PC-3 (cell line): ENCODE measurements at places on chromosomes 1 and 21.

GRCh38 chr1:65063025-65063424 is 85.0 kb upstream of the AK4 start:
- H3K36me3 ChIP-seq, result no peaks in the 10 kb centered on the region
- no peak overlapping the region for H3K4me3 ChIP-seq
- no peak overlapping the region for H3K27ac ChIP-seq
- H3K4me1 ChIP-seq, result peaks cover 4% of the 10 kb centered on the region; the same call in 1 of the 2 replicates
- peak; percentile 41 for DNase-seq

- H3K36me3 ChIP-seq, result no peaks in the 10 kb centered on the region
- H3K27me3 ChIP-seq, result no peaks in the 10 kb centered on the region
- H3K4me1 ChIP-seq, result no peaks in the 10 kb centered on the region
- H3K4me3 ChIP-seq, result no peak overlapping the region
These were observed 49.6 kb downstream of the TBX19 start for GRCh38 chr1:168330285-168330684.

GRCh38 chr1:163170331-163170730 is 32.4 kb downstream of the RGS5 start:
- DNase-seq, result no peak
- peak overlapping the region; percentile 36 for H3K27ac ChIP-seq
- H3K4me3 ChIP-seq, result no peak overlapping the region
- peaks cover 70% of the 10 kb centered on the region for H3K4me1 ChIP-seq
- no peaks in the 10 kb centered on the region for H3K36me3 ChIP-seq

DNA sequence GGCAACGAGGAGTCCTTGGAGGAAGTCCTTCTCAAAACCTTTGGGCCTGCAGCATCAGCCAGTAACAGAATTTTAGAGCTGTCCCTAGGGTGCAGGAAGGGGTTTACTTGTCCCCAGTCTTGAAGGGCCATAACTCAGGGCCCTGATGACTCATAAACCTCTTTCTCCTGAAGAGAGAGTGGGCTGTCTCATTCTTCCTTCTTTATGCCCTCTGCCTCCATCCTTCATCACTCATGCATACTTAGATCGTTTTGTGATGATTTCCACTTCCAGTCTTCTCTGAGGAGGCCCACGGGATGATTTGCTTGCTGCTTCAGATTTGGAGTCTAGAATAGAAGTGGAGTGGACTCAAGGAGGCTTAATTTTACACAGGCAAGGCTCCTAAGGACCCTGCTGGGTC is 60.2 kb downstream of the NDUFS5 start:
- H3K4me3 ChIP-seq, result no peak overlapping the region
- no peak for DNase-seq
- H3K4me1 ChIP-seq, result no peaks in the 10 kb centered on the region
- H3K36me3 ChIP-seq, result no peaks in the 10 kb centered on the region

GRCh38 chr1:165912638-165913037 is 85.2 kb downstream of the UCK2 start:
- no peak overlapping the region for H3K4me3 ChIP-seq
- no peaks in the 10 kb centered on the region for H3K4me1 ChIP-seq
- H3K27ac ChIP-seq, result no peak overlapping the region
- DNase-seq, result no peak
- no peaks in the 10 kb centered on the region for H3K27me3 ChIP-seq

DNA sequence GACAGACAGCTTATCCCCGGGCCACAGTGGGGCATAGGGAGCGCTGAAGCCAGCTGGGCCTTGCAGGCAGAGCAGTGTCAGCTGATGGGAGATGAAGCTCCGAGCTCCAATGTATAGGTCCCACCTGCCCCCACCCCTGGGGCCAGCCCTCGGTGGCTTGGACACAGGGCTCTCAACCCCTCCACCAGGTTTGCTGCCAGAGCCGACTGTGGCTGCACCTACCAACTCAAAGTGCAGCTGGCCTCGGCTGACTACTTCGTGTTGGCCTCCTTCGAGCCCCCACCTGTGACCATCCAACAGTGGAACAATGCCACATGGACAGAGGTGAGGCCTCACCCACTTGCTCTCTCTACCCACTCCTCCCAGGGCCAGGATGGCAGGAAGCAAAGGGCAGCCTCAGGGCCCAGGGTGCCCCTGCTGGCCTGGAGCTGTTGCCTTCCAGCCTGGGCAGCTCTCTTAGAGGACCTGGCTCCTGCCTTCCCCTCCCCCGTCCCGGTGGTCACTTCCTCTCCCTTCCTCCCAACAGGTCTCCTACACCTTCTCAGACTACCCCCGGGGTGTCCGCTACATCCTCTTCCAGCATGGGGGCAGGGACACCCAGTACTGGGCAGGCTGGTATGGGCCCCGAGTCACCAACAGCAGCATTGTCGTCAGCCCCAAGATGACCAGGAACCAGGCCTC is 7.7 kb downstream of the MAD2L2 start:
- no peak overlapping the region for H3K27ac ChIP-seq
- DNase-seq, result no peak
- H3K36me3 ChIP-seq, result peaks cover 2% of the 10 kb centered on the region; the same call in 1 of the 2 replicates
- no peak overlapping the region for H3K4me3 ChIP-seq

DNA sequence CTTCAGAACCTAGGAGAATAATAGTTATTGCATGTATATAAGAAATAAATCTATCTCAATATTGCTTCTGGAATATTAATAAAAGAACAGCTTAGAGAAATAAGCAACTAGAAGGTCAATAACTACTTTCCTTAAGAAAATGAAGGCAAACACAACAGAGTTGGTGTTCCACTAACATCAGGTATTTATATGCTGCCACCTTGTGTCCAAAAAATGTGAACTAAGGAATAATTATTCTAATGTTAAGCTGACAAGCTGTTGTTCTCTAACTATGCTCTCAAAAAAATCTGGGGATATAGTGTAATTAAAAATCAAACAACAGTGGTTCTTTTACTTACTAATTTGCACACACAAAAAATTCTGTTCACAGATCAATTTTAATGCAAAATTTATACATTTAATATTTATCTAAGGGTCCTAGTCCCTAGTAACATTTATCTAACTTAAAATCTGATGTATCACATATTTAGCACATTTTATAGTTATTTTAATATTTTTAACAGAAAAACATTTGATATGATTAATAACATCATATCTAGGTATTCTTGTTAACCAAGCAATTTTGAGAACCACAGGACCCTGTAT is 39.6 kb downstream of the UCHL5 start:
- peak overlapping the region; percentile 65 for H3K27ac ChIP-seq
- H3K4me1 ChIP-seq, result peaks cover 10% of the 10 kb centered on the region
- peaks cover 13% of the 10 kb centered on the region; the same call in 1 of the 2 replicates for H3K36me3 ChIP-seq
- no peak overlapping the region for H3K4me3 ChIP-seq
- DNase-seq, result peak; percentile 75
- H3K27me3 ChIP-seq, result no peaks in the 10 kb centered on the region

DNA sequence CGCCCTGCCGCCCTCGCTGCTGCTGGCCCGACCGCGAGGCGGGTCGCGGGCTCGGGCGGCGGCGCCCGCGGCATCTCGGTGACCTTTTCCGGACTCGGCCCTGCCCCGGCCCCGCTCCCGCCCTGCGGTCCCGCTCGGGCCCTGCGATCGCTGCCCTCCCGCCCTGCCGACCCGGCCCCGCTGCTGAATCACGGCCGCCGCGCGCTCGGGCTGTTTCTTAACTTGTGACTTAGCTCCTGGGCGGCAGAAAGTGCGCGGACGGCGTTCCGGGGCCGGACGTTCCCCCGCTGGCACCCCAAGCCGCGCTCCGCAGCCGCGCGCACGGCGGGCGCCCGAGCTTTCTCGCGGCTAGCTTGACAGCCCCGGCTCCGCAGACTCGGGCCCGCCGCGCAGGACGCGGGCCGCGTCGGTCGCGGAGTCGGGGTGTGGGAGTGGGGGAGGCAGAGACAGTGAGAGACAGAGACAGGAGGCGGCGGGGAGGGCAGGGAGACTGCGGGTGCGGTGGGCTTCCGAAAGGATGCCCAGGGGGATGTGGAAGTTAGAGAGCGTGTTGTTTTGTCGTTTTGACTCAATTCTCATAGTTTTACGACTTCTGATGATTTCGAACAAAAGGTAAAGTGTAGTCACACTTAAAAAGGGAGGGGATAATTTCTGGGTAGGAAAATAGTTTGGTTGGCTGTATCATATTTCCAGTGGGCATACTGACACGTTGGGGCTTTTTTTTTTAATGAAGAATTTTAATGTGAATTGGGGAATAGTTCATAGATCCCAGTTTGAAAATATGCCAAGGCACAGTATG is 49.8 kb downstream of the PRDM2 start:
- no peaks in the 10 kb centered on the region for H3K27me3 ChIP-seq
- no peaks in the 10 kb centered on the region for H3K36me3 ChIP-seq
- H3K27ac ChIP-seq, result peak overlapping the region; percentile 47
- H3K4me1 ChIP-seq, result peaks cover 24% of the 10 kb centered on the region
- peak overlapping the region; percentile 68 for H3K4me3 ChIP-seq
- DNase-seq, result peak; percentile 19

- no peaks in the 10 kb centered on the region for H3K36me3 ChIP-seq
- no peaks in the 10 kb centered on the region for H3K27me3 ChIP-seq
- no peak overlapping the region for H3K27ac ChIP-seq
- H3K4me1 ChIP-seq, result peaks cover 6% of the 10 kb centered on the region; the same call in 1 of the 2 replicates
- no peak for DNase-seq
- H3K4me3 ChIP-seq, result no peak overlapping the region
These were observed 26.6 kb downstream of the SMAP2 start for GRCh38 chr1:40399984-40400704.

DNA sequence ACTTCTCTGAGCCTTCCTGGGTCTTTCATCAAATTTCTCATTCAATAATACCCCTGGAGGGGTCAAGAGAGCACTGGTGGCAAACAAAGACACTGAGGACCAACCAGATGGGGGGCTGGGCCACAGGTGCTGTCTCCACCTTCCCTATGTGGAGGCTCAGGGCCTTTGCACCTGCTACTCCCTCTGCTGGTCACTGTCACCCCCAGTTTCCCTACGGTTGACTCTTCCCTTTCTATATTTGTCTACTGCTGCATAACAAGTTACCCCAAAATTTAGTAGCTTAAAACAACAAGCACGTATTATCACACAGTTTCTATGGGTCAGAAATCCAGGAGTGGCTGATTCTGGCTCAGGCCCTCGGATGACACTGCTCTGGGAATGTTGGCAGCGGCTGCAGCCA is 138.8 kb upstream of the RUNX3 start:
- H3K27me3 ChIP-seq, result no peaks in the 10 kb centered on the region
- DNase-seq, result no peak
- H3K27ac ChIP-seq, result no peak overlapping the region
- peaks cover 3% of the 10 kb centered on the region; the same call in 1 of the 2 replicates for H3K4me1 ChIP-seq
- no peak overlapping the region for H3K4me3 ChIP-seq
- H3K36me3 ChIP-seq, result no peaks in the 10 kb centered on the region

DNA sequence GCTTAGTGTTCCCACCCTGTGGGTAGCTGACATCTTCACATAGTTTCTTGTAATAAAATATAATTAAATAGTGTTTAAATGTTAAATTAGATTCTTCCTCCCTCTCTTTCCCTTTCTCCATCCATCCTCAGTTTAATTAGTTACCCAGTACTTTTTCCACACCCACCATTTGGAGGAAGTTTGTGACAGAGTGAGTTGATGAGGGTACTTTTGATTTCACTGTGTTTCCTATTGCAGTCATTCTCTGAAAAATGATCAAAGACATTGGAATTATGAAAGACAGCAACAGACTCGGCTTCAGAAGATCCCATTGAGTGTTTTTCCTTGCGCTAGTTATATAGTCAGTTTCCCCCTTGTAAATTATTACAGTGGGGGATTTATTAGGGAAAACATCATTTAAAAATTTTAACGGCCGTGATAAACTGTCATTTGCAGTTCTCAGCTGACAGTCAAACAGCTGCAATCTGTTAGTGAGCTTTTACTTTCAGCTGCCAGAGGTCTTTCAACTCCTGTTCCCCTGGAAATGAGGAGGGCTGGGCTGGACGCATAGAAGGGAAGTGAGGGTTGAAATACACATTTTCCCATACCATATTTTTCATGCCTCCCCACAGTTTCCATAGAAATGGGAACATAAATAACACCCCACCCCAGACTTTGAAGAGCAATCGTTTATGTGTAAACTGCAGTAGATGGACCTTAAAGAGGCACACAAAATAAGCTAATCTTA is 61.3 kb upstream of the CACYBP start:
- H3K27me3 ChIP-seq, result no peaks in the 10 kb centered on the region
- no peak for DNase-seq
- no peaks in the 10 kb centered on the region for H3K4me1 ChIP-seq

- no peak for DNase-seq
- H3K4me1 ChIP-seq, result peaks cover 42% of the 10 kb centered on the region
- H3K27me3 ChIP-seq, result no peaks in the 10 kb centered on the region
- peak overlapping the region; percentile 60 for H3K27ac ChIP-seq
- H3K36me3 ChIP-seq, result no peaks in the 10 kb centered on the region
These were observed 300 bp downstream of the USP24 start for GRCh38 chr1:55214934-55215193.

DNA sequence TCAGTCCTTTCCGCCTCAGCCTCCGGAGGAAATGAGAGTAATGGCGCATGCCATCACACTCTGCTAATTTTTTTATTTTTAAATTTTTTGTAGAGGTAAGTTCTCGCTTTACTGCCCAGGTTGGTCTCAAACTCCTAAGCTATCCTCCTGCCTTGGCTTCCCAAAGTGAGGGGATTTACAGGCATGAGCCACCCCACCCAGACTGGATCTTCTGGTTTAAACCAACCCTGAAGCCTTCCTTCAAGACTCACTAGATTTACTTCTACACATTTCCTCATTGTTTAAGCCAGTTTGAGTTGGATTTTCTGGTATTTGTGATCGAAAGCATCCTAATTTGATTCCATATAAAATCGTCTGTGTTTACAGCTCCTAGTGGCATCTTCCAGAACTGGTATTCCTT is 23.1 kb upstream of the SCAF4 start:
- DNase-seq, result no peak
- H3K4me1 ChIP-seq, result peaks cover 24% of the 10 kb centered on the region
- peaks cover 8% of the 10 kb centered on the region; the same call in 1 of the 2 replicates for H3K27me3 ChIP-seq
- no peaks in the 10 kb centered on the region for H3K36me3 ChIP-seq

- H3K36me3 ChIP-seq, result no peaks in the 10 kb centered on the region
- H3K4me1 ChIP-seq, result peaks cover 8% of the 10 kb centered on the region; the same call in 1 of the 2 replicates
- H3K27me3 ChIP-seq, result no peaks in the 10 kb centered on the region
- DNase-seq, result no peak
These were observed 17.0 kb upstream of the CSF1 start for GRCh38 chr1:109893532-109894171.

DNA sequence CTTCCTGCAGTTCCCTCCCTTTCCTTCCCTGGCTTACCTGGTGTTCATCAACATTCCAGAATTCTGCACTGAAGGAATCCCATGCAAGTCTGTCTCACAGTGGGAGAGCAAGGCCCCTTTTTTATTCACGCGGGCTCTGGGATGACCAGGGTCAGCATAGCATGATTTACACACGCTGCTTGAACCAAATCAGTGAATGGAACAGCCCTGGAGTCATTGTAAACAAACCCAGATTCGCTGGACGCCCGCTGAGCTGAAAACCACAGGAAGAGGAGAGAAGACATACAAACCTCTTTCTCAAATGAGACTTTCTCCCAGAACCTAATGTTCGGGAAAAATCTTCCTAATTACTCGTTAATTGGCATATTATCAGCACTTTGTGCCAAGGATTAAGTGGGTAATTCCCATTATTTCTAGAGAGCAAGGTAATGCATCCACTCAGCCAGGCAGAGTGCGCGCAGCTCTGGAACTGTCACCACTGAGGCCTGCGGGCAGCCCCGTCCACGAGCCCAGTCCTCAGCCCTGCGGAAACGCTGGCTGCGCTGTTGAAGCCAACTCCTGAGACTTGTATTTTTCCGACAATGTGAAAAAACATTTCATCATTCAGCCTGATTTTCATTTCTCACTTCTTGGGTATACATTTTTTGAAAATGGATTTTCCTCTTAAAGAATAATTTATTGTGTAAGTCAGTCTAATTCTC is 140.0 kb downstream of the ETS2 start:
- no peak overlapping the region for H3K4me3 ChIP-seq
- no peak overlapping the region for H3K27ac ChIP-seq
- H3K27me3 ChIP-seq, result no peaks in the 10 kb centered on the region
- no peak for DNase-seq
- no peaks in the 10 kb centered on the region for H3K36me3 ChIP-seq
- H3K4me1 ChIP-seq, result no peaks in the 10 kb centered on the region

- H3K36me3 ChIP-seq, result no peaks in the 10 kb centered on the region
- no peaks in the 10 kb centered on the region for H3K27me3 ChIP-seq
- H3K27ac ChIP-seq, result no peak overlapping the region
- peaks cover 4% of the 10 kb centered on the region; the same call in 1 of the 2 replicates for H3K4me1 ChIP-seq
These were observed 4.8 kb upstream of the MDM4 start for GRCh38 chr1:204511366-204511765.
